ENCODE measurements at places on chromosomes 5 and 9. TPM values are rescaled to one million over a fixed set of nuclear protein-coding genes. Genes with fewer than 3 reads are reported as not detected.

TLE1 gene
- total RNA-seq = 0.29 TPM

DNA sequence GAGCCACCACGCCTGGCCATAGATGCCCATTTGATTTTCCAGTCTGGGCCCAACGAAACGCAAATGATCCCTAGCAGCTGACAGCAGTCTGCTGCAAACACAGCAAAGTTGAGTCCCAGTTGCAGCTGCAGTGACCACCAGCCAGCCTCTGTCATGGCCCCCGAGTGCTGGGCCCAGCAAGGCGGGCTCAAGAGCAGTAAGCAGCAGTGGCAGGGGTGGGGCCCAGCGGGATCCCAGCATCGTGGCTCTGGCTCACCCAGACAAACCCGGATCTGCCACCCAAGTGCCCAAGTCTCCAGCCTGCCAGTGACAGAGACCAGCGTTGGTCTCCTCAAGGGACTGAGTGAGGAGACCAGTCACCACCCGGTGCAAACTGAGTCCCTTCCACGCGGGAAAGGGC is 6.9 kb upstream of the LTC4S start:
- no peak overlapping the region for H3K27ac ChIP-seq
- H3K27me3 ChIP-seq = no peaks in the 10 kb centered on the region
- no peaks in the 10 kb centered on the region for H3K36me3 ChIP-seq
- H3K4me3 ChIP-seq = no peak overlapping the region
- no peak for DNase-seq

DNA sequence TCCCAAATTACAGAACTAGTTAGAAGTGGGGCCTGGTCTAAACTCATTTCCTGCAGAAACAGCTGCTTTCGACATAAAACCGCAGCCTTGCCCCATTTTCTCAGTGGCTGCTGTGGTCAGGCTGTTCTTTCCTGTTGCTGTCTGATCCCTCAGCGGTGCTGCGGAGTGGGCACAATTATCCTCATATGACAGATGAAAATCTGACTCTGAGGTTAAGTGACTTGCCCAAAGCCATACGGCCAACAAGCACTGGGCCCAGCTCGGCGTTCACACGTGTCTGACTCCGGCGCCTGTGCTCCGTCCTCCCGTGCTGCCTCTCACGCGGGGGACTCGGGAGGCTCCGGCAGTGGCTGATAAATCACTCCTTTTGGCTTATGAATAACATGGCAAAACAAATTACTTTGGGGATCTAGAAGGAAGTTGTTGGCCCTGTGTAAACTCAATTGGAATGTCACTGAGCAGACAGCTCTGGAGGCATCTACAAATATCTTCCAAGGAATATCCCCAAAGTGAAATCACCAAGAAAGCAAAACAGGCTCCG is 142.6 kb upstream of the LMX1B start:
- H3K4me1 ChIP-seq = peaks cover 64% of the 10 kb centered on the region
- H3K27ac ChIP-seq = peak overlapping the region; percentile 79
- H3K4me3 ChIP-seq = peak overlapping the region; percentile 46
- peaks cover 2% of the 10 kb centered on the region for H3K36me3 ChIP-seq

NKD2 gene
- 1.5 TPM for total RNA-seq

ENTPD2 gene
- not detected for total RNA-seq

GRCh38 chr5:103539376-103540330 is 22.9 kb downstream of the NUDT12 start:
- no peak overlapping the region for H3K27ac ChIP-seq
- no peak for DNase-seq
- H3K36me3 ChIP-seq = no peaks in the 10 kb centered on the region
- no peak overlapping the region for H3K4me3 ChIP-seq

- no peaks in the 10 kb centered on the region for H3K36me3 ChIP-seq
- H3K4me3 ChIP-seq = no peak overlapping the region
- peaks cover 2% of the 10 kb centered on the region for H3K27me3 ChIP-seq
- H3K4me1 ChIP-seq = no peaks in the 10 kb centered on the region
- no peak overlapping the region for H3K27ac ChIP-seq
These were observed 66.4 kb upstream of the FER start for GRCh38 chr5:108681079-108681921.

DNA sequence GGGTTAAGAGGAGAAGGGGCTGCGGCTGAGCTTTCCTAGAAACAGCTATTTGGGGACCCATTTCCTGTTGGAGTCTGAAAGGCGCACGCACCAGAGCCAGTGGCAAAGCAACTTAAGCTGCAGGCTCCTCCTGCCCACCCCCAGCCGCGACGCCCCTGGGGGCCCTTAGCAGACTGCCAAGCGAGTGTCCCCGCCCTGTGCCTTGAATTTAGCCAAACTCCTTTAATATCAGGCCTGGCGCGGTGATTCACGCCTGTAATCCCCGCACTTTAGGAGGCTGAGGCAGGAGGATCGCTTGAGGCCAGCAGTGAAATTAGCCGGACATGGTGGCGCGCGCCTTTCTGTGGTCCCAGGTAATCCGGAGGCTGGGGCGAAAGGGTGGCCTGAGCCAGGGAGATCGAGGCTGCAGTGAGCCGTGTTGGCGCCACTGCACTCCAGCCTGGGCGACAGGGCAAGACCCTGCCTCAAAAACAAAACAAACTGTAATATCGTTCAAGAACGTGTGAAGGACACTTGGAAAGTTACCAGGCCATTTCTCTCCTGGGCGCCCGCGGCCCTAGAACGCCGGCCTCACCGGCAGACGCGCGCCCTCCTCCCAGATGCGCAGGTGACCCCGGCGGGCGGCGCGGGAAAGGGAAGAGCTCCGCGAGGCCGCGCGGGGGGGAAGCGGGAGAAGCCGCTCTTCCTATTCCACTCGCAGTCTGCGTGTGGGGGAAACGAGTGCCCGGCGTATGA is 1.0 kb upstream of the F2R start:
- DNase-seq = peak; percentile 33
- H3K27ac ChIP-seq = no peak overlapping the region
- H3K4me1 ChIP-seq = peaks cover 38% of the 10 kb centered on the region
- H3K27me3 ChIP-seq = peaks cover 42% of the 10 kb centered on the region
- no peaks in the 10 kb centered on the region for H3K36me3 ChIP-seq

DNA sequence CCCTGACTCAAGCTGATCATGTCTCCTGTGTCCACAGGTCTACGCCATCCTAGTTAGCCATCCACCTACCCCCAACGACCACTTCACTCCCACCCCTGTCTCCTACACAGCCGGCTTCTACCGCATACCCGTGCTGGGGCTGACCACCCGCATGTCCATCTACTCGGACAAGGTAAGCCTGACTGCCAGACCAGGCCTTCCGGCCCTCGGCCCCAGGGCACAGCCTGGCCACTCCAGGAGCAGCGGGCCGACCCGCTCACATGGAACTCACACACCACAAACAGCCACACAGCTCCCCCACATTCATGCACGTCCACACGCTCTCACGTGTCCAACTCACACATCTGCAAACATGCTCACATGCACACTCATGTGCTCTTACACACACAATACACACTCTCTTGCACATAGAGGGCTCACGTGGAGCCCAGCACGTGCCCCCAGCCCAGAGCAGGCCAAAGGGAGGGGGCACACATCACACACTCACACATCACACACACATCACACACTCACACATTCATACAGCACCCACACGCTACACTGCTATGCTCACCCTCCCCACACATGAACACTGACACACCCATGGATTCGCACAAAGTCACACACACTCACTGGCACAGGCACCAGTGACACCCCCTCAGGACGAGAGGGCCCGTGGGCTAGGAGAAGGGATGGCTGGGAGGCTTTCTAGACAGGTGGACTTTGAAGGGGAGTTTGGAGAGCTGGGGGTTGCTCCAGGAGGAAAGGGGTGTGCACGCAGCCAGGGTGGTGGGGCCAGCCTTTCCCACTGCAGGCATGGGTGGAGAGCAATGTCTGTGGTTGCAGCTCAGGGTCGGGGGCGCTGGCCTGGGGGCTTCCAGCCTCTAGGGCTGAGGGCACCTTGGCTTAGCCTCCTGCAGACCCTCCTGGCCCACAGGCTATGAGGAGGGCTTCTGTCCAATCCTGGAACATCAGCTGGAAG is 3.3 kb downstream of the GRIN1 start:
- H3K27ac ChIP-seq = no peak overlapping the region

GRCh38 chr5:58582019-58582802 is 664 bp upstream of the RAB3C start:
- H3K4me3 ChIP-seq = peak overlapping the region; percentile 69
- H3K36me3 ChIP-seq = peaks cover 2% of the 10 kb centered on the region
- peaks cover 11% of the 10 kb centered on the region for H3K4me1 ChIP-seq
- DNase-seq = no peak

GRCh38 chr9:134648701-134649530 is 7.3 kb downstream of the COL5A1 start:
- no peaks in the 10 kb centered on the region for H3K27me3 ChIP-seq
- DNase-seq = no peak
- H3K27ac ChIP-seq = no peak overlapping the region

GRCh38 chr9:135180586-135180985 is 93.1 kb downstream of the OLFM1 start:
- no peaks in the 10 kb centered on the region for H3K27me3 ChIP-seq
- H3K36me3 ChIP-seq = no peaks in the 10 kb centered on the region

GRCh38 chr5:112958093-112959088 is 18.2 kb upstream of the DCP2 start:
- H3K4me3 ChIP-seq = no peak overlapping the region
- peak; percentile 52 for DNase-seq
- no peaks in the 10 kb centered on the region for H3K36me3 ChIP-seq
- peaks cover 22% of the 10 kb centered on the region for H3K4me1 ChIP-seq

EQTN gene
- not detected for total RNA-seq

DNA sequence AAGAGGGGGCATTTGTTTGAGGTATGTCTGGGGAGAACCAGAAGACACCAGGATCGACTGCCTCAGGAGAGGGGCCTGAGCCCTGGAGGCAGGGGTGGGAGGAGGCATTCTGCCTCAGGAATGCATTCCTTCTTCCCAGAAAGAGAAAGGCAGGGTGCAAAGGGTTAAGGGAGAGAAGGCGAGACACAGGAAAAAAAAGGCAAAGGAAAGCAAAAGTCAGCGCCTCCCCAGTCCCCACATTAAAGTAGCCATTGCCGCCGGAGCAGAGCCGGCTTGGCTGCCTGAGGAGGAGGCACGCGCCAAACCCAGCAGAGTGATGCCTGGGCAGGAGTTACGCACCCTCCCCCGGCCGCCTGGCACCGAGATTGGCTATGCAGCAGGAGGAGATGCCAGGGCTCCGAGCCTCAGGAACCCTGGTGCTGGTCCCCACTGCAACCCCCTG is 123.8 kb upstream of the PHYKPL start:
- peaks cover 16% of the 10 kb centered on the region for H3K27me3 ChIP-seq
- peak; percentile 8 for DNase-seq
- peaks cover 4% of the 10 kb centered on the region for H3K4me1 ChIP-seq

DNA sequence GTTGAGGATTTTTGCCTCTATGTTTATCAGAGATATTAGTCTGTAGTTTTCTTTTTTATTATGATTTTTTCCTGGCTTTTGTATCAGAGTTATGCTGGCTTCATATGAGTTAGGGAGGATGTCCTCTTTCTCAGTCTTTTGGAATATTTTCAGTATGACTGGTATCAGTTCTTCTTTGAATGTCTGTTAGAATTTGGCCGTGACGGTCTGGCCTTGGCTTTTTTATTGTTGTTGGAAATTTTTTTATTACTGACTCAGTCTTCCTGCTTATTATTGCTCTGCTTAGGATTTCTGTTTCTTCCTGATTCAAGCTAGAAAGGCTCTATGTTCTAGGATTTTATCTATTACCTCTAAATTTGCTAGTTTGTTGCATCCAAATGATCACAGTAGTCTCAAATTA is 421.9 kb downstream of the CDH10 start:
- no peaks in the 10 kb centered on the region for H3K27me3 ChIP-seq
- H3K4me3 ChIP-seq = no peak overlapping the region
- no peak overlapping the region for H3K27ac ChIP-seq
- H3K36me3 ChIP-seq = no peaks in the 10 kb centered on the region
- H3K4me1 ChIP-seq = no peaks in the 10 kb centered on the region

- H3K4me3 ChIP-seq = no peak overlapping the region
- peaks cover 27% of the 10 kb centered on the region for H3K4me1 ChIP-seq
- H3K27me3 ChIP-seq = no peaks in the 10 kb centered on the region
- H3K27ac ChIP-seq = no peak overlapping the region
These were observed 9.2 kb upstream of the MATR3 start for GRCh38 chr5:139284295-139284694.

GRCh38 chr9:91914404-91914803 is 35.6 kb downstream of the ROR2 start:
- no peak overlapping the region for H3K27ac ChIP-seq
- H3K27me3 ChIP-seq = peaks cover 6% of the 10 kb centered on the region
- no peak overlapping the region for H3K4me3 ChIP-seq

DNA sequence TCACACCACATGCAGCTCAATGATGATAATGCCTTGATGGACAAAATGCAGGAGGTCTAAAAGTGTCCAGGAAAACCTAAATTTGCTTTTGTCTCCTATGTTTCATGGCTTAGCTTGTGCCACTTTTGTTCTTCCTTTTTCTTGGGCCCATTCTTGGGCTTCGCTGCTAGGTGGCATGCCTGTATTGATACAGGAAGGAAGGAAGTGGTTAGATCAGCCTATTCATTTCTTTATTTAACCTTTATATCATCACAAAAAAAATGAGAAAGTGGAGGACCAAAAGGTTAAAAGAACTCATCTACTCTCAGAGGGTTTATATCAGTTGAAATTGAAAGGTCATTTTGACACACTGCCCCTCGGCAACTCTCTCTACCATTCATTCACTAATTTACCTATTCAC is 260.2 kb downstream of the ARHGAP26 start:
- DNase-seq = peak; percentile 62
- H3K27me3 ChIP-seq = no peaks in the 10 kb centered on the region
- H3K4me1 ChIP-seq = peaks cover 67% of the 10 kb centered on the region
- H3K36me3 ChIP-seq = peaks cover 7% of the 10 kb centered on the region
- H3K27ac ChIP-seq = peak overlapping the region; percentile 84

MEF2C gene
- 0.27 TPM for total RNA-seq
